ENCODE measurements at places on chromosomes 1 and 21.

DNA sequence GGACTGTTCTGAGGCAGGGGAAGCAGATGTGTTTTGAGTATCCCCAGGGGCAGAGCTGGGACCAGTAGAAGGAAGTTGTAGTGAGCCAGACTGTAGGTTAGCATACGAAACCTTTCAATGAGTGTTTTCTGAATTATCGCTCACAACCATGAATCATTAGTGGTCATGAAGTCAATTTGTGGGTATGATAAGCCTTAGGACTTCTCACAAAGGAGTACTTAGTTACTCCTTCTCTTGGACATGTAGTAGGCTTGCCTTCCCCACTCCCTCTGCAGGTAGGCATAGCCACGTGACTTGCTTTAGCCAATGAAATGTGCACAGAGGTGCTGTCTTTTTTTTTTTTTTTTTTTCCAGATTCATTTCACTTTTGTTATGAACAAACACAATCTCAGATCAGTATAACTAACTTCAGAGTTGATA, 23.9 kb upstream of the FAAH start:
- no peak for DNase-seq

- no peak for DNase-seq
Measured at GRCh38 chr1:237471377-237471776, 419.3 kb downstream of the ZP4 start.

DNA sequence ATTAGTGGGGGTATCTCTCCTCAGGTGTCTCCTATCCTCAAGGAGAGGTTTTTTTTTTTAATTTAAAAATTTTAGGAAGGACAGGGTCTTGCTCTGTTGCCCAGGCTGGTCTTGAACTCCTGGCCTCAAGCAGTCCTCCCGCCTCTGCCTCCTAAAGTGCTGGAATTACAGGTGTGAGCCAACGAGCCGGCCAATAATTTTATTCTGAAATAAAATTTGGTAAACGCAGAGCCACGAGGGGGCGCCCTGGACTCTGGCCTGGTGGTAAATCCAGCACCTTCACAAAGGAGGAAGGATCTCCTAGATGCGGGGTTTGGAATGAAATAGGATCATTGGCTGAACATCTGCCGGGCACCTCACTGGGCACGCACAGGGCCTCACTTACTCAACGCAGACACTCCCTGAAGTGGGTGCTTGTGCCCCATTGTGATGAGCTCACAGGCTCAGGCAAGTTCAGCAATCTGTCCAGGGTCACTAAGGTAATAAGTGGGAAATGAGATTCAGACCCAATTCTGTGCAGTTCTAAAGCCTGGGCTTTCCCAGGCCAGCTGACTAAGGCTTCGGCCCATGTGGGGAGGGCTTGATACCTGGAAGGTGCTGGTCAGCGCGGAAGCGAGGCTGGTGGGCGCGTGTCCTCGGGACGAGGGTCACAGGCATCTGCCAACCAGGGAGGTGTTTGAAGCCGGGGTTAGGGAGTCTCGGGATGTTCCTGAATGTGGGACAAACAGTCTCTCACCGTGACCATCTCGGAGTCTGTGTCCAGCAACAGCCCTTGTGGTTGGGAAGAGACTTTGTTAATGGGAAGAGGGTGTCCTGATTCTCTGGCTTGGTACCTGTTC, 32.7 kb upstream of the ETV3 start:
- DNase-seq = no peak

DNA sequence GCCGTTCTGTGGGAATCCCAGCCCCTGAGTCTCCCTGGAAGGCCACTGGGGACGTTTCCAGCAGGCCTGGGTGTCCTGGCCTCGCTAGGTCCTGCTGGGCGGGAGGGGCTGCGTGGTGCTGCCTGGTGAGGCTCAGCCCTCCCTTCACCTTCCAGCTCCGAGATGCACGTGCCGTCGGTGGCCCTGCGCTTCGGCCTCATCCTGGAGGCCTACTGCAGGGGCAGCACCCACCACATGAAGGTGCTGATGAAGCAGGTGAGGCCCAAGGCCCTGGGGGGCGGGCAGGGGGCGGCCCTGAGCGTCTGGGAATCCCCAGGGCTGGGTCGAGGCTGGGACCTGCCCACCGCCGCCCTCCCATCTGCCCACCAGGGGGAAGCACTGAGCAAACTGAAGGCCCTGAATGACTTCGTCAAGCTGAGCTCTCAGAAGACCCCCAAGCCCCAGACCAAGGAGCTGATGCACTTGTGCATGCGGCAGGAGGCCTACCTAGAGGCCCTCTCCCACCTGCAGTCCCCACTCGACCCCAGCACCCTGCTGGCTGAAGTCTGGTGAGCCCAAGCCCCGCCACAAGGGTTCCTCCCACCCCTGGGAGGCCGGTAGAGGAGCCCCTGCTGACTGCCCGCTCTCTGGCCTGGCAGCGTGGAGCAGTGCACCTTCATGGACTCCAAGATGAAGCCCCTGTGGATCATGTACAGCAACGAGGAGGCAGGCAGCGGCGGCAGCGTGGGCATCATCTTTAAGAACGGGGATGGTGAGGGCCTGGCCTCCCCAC, 70.3 kb downstream of the PIK3CD start:
- DNase-seq = peak; percentile 68

DNA sequence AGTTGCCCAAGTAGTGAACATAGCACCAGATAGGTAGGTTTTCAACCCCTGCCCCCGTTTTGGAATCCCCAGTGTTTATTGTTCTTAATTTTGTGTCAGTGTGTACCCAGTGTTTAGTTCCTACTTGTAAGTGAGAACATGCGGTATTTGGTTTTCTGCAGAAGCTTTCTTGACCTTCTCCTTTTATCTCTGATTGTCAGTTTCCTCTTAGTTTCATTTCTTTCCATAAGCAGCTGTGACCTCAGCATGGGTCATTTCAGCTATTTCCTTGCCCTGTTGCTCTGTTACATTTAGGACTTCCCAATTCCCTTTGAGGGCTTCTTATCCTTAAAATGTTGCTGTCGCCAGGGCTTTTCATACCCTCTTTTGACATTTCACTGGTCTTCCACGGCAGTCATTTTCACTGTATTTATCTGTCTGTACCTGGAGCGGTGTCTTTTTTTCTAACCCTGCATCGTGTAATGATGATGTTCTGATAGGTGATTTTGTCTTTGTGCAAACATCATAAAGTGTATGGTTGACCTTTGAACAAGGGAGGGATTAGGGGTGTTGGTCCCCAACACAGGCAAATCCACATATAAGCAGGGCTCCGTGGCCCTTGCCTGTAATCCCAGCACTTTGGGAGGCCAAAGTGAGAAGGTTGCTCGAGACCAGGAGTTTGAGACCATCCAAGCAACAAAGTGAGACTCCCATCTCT, 15.0 kb downstream of the ITSN1 start:
- no peak for DNase-seq

DNA sequence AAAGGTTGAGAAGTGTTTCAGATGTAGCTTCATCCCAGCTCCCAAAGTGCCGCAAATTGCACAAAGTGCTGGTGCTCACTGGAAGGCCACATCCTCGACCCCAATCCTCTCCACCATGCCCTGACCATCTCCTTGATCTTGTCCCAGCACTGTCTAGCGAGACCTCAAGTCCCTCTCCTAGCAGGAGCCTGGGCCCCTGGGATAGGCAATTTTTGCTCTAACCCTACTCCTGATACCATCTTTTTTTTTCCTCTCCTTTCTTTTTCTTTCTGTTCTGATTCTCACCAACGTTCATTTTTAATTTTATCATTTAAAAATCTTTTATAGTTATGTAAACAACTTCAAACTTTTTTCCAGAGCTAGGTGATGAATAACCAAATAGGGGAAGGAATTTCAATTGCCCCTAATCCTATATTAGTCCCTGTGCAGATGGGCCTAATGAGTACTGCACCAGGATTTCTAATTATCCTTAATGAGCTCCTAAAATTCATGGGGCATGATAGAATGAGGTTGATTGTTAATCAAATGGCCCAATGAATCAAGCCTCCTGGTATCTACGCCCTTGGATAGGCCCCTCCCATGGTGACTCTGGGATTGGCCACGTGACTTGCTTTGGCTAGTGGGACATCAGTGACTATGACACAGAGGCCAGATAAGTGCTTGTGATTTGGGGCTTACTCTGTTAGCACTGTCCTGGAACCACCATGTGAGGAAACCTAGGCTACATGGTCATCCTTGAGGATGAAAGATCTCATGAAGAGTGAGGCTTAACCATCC, 41.5 kb upstream of the TENT5B start:
- DNase-seq = no peak

DNA sequence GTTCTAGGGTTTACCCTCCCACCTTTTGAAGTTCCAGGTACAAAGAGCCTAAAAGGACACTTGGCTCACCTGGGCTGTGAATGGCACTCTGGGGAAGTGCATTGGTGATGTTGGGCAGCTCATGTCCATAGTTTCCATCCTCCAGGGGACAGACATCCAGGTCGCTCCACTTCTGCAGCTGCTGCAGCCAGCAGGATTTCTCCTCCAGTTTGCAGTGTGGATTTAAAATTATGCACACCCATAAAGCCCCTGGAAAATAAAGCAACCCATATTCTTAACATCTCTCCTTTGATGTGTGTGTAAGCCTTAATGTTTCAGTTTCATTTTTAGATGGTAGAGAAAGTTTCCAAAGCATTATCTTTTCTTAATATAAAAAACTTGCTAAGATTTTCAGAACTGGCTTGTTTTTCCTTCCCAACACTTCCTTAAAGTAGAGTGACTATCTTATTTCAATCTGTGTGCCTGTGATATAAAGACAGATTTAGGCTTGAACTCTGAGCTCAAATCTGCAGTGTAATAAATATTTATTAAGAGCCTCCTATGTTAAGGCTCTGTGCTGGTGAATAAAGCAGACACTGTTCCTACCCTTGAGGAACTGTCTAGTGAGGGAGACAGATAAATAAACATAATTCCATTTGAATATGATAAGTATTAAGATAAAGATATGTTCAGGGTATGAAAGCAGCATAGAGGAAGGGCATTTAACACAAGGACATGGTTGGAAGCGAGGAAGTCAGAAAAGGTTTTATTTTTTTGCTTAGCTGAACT, 39.1 kb downstream of the UROD start:
- no peak for DNase-seq

DNA sequence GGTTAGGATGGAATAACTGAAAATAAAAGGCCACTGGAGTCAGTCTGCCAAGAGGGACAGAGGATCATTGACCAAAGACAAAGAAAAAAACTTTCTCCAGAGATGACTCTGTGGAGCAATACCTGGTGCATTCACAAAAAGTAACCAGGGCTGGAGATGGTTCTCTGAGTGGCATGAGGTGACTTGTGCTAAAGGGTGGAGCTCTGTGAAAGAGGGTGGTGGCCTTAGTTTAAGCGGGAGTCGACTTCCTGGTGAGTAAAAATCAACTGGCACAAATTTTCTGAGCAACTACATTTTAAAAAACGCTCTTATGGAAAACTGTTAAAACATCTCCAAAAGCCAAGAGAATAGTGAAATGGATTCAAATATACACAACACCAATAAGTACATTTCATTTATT, 10.0 kb downstream of the NHLH2 start:
- no peak for DNase-seq

DNA sequence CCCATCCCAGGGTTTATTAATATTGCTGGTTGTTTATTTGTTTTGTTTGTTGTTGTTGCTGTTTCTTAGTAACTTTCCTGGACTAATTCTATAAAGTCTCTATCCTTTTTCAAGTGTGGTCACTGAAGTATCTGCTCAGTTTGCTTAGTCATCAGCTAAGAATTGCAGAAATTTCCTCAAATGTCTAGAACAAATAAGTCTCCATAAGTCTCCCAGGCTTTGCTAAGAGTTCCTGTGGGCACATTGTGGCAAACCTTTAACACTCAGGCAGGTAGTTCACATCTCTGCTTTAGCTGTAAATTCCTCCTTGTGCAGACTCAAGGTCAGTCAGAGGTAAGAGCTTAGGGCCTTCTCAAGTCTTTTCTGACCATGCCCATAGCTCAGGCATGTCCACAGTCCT, 38.9 kb upstream of the C1orf185 start:
- DNase-seq = no peak

DNA sequence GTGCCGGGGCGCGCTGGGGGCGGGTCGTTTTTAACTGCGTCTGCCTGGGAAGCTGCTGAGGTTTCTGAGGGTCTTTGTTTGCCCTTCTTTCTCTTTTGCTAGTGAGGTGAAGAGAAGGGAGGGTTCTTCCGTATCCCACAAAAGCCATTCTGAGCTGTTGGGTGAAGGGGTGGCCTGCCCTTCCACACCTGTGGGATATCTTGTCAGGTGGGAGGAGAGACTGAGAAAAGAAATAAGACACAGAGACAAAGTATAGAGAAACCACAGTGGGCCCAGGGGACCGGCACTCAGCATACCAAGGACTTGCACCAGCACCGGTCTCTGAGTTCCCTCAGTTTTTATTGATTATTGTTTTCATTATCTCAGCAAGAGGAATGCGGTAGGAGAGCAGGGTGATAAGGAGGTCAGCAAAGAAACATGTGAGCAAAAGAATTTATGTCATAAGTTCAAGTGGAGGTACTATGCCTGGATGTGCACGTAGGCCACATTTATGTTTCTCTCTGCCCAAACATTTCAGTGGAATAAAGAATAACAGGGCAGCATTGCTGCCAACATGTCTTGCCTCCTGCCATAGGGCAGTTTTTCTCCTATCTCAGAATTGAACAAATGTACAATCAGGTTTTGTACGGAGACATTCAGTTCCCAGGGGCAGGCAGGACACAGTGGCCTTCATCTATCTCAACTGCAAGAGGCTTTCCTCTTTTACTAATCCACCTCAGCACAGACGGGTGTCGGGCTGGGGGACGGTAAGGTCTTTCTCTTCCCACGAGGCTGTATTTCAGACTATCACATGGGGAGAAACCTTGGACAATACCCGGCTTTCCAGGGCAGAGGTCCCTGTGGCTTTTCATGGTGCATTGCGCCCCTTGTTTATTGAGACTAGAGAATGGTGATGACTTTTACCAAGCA, 972 bp downstream of the PGBD2 start:
- DNase-seq = no peak

DNA sequence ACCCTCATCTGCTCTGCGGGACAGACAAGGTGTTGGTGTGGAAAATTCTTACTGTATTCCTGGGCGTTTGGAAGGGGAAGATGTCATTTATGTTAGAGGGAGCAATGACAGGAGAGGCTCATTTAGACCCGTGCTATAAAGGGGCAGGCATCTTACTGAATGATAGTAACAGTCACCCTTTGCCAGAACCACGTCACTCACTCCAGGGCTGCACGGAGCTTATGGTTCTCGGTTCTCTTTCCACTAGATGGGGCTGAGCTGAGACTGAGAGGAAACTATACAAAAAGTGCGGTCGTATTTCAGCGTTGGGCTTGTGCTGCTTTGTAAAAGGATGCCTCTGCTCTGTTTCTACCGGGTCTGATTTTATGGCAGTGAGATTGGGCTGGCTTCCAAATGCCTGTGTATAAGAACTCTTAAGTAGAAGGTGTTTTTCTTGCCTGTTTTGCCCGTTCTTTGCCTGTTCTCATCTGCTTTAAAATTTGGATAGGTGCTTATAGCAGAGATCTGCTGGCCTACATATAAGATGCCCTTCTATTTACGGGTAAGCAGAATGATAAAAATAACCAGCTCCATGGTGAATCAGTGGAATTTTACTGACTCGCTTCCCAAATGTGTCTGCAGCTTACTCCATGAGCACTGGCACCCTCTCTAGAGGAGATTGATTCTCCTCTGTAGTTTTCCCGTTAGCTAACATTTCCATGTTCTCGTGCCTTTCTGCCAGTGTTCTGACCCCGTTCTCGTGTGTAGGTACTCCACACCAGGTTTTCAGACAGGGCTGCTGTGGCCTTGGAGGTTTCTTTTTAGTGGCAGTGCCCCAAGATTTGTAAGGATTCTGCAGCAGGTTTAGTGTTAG, 55.9 kb downstream of the MRPS6 start:
- DNase-seq = peak; percentile 41

- DNase-seq = no peak
Measured at GRCh38 chr1:63024132-63024531, 240.2 kb downstream of the ATG4C start.

Data from activated CD8-positive, alpha-beta memory T cell treated with anti-CD3 and anti-CD28 coated beads for 4 hours (primary cell).